ENCODE measurements at places on chromosomes 3 and 15. TPM values are rescaled to one million over a fixed set of nuclear protein-coding genes. Genes with fewer than 3 reads are reported as not detected.

The FAM162A gene
- polyA plus RNA-seq, result 62.2 TPM

The CA12 gene
- 151 TPM for polyA plus RNA-seq

The NDN gene
- polyA plus RNA-seq, result 70.3 TPM

The ECE2 gene
- polyA plus RNA-seq, result not detected

The MEX3B gene
- 11.1 TPM for polyA plus RNA-seq

The SECISBP2L gene
- 73.8 TPM for polyA plus RNA-seq

The PATL2 gene
- 1.4 TPM for polyA plus RNA-seq

The TRH gene
- polyA plus RNA-seq, result 0.12 TPM

The BTLA gene
- 0.83 TPM for polyA plus RNA-seq

The DUOXA2 gene
- not detected for polyA plus RNA-seq

The SAMMSON gene
- not detected for polyA plus RNA-seq

The KBTBD13 gene
- polyA plus RNA-seq, result 0.07 TPM

The ISL2 gene
- polyA plus RNA-seq, result not detected

The SLC25A20 gene
- polyA plus RNA-seq, result 20.9 TPM

The WDR6 gene
- 214 TPM for polyA plus RNA-seq

The HHATL gene
- polyA plus RNA-seq, result 0.88 TPM

The GRM7 gene
- 3.3 TPM for polyA plus RNA-seq

The HESX1 gene
- 4.5 TPM for polyA plus RNA-seq

The CYP1A2 gene
- polyA plus RNA-seq, result 0.18 TPM

The FBXO40 gene
- 0.02 TPM for polyA plus RNA-seq

The SGO1 gene
- polyA plus RNA-seq, result 14.1 TPM

The CGNL1 gene
- polyA plus RNA-seq, result 63.7 TPM

The GPR149 gene
- polyA plus RNA-seq, result not detected

The FBLN2 gene
- 17.9 TPM for polyA plus RNA-seq

The ADAMTSL3 gene
- 2.8 TPM for polyA plus RNA-seq

The CRABP1 gene
- polyA plus RNA-seq, result 32.3 TPM

The SHF gene
- 15.6 TPM for polyA plus RNA-seq

The THAP10 gene
- polyA plus RNA-seq, result 8.1 TPM

All from left kidney (tissue), 8 donors.